ENCODE measurements at places on chromosomes 5 and 9. TPM values are rescaled to one million over a fixed set of nuclear protein-coding genes. Genes with fewer than 3 reads are reported as not detected.

- DNase-seq: no peak
Measured at GRCh38 chr9:122386311-122386872, 15.6 kb downstream of the PTGS1 start.

DNA sequence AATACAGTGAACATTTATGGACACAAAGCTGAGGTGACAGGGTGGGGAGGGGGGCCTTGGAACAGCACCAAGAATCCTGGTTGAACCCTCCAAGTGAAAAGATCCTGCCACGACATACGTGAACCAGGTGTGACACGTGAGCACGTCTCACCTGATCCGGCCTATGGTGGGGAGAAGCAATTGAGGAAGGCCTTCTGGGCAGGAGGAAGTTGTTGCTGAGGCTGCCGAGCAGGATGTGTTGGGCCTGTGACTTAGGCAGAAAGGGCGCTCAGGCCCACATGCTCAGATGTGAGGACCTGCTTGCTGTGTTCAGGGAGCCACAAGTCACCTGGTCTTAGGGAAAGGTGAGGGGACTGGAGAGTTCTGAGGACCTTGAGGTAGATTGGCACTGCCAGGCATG, 2.5 kb upstream of the MAPK9 start:
- DNase-seq: no peak

MARCOL gene
- total RNA-seq: not detected

SAPCD2 gene
- total RNA-seq: 20.8 TPM

All from endodermal cell (in vitro differentiated cells).